Omental fat pad (tissue), 4 donors: ENCODE measurements at places on chromosomes 2 and 18. TPM values are rescaled to one million over a fixed set of nuclear protein-coding genes. Genes with fewer than 3 reads are reported as not detected.

Gene IMPACT
- 22.9 TPM for total RNA-seq

Gene WIPF1
- total RNA-seq, result 44.4 TPM

Gene CIB4
- total RNA-seq, result not detected

Gene RBM43
- total RNA-seq, result 4.4 TPM

Gene PAX8
- total RNA-seq, result 4.7 TPM

Gene BMP10
- total RNA-seq, result not detected
